T-helper 1 cell treated with Interleukin-12 subunit alpha and Interleukin-12 subunit beta and Interleukin-4 antibody, amounts not matched to agents 30 ng/mL and 1 ng/mL, for 36 hours (primary cell): ENCODE measurements at places on chromosomes 6 and 20. TPM values are rescaled to one million over a fixed set of nuclear protein-coding genes. Genes with fewer than 3 reads are reported as not detected.

Gene PTK7
- total RNA-seq = 1.4 and 1.7 TPM in 2 replicates

Gene VEGFA
- 21.1 and 23.1 TPM in 2 replicates for total RNA-seq

Gene GSTA3
- total RNA-seq = not detected in 2 replicates

Gene FGD2
- total RNA-seq = 5.6 and 7.6 TPM in 2 replicates

Gene PAK5
- total RNA-seq = not detected in 2 replicates

Gene AKAP12
- total RNA-seq = 0.34 and 0.51 TPM in 2 replicates

Gene TMEM244
- total RNA-seq = not detected in 2 replicates

Gene ACTR5
- total RNA-seq = 9.4 and 9.6 TPM in 2 replicates

Gene TRIM26
- total RNA-seq = 72.4 and 74.2 TPM in 2 replicates

Gene PNPLA1
- not detected in 2 replicates for total RNA-seq

Gene TTLL9
- total RNA-seq = not detected in 2 replicates

Gene NOX3
- total RNA-seq = not detected in 2 replicates

Gene GSTA1
- not detected in 2 replicates for total RNA-seq

Gene SLC35B3
- total RNA-seq = 9.7 and 10.2 TPM in 2 replicates

Gene DUSP15
- total RNA-seq = not detected in 2 replicates
